ENCODE measurements at places on chromosomes 3 and 15.

DNA sequence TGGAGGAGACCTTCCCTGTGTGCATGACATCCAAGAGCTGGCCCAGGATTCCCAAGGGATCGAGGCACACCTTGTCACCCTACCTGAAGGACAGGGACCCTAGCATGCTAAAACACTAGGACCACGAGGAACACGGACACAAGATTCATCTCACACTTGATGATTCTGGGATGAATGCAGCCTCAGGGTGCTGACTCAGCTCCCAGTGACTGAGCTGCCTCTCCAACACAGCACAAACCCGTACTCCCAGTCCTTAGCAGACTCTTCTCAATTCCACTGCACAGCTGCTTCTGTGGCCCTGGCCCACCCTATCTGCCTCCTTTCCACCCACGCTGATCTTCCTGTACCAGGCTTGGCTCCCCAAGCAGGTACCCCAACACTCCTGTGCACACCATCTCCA lies 9.1 kb upstream of the OXTR start:
- peak; percentile 81 for DNase-seq

DNA sequence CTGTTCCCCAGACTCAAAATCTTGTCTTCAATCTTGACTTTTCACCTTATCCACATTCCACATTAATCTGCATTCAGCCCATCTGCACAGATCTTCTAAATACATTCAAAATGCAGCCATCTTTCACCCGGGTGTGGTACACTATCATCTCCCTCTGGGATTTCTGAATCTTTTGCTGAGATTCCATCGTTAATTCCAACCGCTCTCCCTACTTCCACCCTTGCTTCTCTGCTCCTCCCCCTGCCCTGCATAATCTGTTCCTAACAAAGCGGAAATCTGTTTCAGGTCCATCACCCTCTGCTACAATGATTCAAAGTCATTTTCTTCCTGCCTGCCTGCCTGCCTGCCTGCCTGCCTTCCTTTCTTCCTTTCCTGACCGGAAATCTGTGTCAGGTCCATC lies 7.9 kb upstream of the GOLGA8B start:
- no peak for DNase-seq

DNA sequence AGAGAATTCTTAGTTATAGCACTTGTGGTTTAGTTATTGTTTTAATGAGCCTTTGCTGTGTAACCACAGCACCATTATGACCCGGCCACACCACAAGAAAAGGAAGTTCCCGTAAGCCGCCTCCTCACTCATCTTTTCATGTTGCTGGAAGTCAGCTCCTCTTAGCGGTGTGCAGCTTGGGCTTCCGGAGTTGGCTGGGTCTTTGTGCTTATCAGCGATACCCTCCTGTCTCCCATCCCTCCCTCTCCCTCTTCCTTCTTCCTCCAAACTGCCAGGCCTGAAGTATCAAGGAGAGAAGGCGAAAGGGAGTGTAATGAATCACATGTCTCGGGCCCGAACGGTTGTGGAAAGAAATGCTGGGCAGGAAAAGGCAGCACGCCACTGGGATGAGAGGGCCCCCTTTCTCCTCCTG lies 353.5 kb downstream of the MCTP2 start:
- peak; percentile 15 for DNase-seq

- no peak for DNase-seq
Measured at GRCh38 chr3:54856271-54856670, 71.6 kb downstream of the LRTM1 start.

DNA sequence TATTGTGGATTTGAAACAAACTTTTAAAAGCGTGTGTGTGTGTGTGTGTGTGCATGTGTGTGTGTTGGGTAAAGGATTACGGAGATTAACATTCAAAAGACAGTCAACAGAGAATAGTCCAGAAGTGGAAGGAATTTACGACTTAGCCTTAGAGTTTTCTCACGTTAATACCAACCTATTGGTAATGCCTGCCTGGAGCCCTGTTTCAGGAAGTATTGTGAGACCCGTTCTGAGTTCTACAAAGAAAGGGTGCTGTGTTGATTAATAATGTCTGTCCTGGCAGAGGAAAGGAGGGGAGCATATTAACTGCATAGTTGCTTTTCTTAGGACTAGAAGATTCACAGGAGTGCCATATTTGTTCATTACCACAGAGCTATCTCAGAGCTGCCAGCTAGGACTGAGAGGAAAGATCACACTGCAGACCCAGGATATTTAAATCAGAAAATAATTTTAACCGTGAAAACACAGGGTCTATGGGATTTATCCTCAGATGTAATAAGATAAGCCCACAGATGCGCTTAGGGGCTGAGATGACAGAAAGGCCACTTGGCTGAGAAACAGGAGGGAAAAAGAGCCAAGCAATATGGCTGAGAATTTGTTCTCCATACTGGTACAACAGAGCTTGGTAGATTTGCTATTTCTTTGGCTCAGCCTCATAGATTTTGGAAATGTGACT lies 40.5 kb upstream of the FRMD4B start:
- DNase-seq, result no peak

DNA sequence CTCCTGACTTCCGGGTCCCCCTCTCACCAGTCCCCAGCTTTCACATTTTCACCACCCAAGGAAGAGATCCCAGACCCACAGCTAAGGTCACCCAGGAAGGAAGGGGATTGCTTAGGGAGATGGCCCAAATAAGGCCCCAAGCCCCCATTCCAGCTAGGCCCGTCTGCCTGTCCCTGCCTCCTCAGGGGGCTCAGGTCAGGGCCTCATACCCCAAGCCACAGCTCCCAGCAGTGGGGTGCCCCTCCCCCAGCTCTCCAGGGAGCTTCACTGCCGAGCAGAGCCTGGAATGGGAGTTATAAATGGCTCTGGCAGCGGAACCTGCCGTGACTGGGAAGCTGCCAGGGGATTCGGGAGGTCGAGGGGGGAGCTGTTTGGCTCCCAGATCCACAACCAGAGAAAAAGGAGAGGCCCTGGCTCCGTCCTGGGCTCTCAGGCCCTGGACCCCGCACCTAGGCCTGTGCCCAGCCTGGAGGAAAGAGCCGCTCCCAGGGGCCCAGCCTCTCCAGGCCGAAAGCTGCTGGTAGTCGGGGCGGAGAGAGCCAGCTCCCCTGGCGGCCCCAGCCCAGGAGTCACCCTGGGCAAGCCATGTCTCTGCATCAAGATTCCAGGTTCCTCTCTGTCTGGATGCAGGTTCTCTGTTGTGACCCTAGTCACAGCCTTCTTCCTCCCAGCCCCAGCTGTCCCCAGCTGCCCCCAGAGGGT lies 550 bp downstream of the CCDC9B start:
- DNase-seq, result peak; percentile 41

- no peak for DNase-seq
Measured at GRCh38 chr3:42871592-42872196, 4.0 kb downstream of the CYP8B1 start.

- no peak for DNase-seq
Measured at GRCh38 chr3:184738506-184738890, 26.6 kb upstream of the MAGEF1 start.

DNA sequence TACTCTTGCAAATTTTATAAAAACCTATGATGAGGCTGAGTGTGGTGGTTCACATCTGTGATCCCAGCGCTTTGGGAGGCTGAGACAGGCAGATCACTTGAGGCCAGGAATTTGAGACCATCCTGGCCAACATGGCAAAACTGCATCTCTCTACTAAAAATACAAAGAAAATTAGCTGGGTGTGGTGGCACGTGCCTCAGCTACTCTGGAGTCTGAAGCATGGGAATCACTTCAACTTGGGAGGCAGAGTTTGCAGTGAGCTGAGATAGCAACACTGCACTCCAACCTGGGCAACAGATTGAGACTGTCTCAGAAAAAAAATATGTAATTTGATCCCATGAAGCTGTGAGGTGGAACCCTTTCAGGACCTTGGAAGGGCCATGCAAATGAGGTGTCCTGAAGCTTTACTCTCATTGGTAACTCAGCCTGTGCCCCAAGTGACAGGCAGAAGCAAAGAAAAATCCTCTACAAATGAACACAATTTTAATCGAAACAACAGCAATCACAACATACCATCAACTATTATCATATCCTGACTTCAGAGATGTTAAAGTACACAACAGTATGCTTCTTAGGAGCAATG lies 84.6 kb upstream of the CDV3 start:
- DNase-seq, result peak; percentile 56

DNA sequence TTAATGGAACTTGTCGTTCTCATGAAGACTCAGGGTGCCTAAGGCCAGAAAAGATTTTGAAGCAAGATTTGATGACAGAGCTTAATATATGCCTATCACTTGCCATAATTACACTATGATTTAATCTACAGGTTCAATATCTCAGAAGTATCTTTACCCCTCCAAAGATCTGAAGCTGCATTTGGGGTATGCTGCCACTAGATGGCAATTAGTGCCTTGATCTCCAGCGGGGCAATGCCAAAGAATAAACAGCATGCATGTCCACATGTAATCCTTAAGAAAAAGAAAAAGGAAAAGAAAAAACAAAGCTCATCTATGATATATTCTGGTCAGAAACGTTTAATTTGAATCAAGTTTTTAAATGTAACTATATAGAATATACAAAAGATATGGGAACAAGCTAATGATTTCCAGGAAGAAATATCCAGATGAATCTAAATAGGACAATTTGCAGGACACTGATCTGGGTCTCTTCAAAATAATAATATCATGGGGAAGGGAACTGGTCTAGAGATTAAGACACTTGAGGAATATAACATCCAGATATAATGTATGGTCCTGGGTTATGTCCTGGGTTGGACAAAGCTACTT lies 55.0 kb upstream of the SOX14 start:
- DNase-seq, result peak; percentile 39

DNA sequence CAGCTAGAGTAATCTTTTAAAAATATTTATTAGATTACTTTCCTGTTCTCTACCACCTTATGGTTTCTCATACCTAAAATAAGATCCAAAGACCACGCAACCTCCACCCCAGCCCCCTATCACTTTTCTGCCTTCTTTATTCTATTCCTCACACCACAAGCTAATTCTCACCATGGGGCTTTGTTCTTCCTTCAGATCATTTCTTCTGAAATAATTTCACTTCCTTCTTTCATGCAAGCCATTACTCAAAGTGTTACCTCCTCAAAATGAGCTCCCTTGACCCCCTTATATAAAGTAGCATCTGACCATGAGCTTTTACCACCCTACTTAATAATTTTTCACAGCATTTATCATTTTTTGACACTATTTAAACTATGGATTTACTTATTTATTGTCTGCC lies 233.2 kb upstream of the TMCO5A start:
- no peak for DNase-seq

DNA sequence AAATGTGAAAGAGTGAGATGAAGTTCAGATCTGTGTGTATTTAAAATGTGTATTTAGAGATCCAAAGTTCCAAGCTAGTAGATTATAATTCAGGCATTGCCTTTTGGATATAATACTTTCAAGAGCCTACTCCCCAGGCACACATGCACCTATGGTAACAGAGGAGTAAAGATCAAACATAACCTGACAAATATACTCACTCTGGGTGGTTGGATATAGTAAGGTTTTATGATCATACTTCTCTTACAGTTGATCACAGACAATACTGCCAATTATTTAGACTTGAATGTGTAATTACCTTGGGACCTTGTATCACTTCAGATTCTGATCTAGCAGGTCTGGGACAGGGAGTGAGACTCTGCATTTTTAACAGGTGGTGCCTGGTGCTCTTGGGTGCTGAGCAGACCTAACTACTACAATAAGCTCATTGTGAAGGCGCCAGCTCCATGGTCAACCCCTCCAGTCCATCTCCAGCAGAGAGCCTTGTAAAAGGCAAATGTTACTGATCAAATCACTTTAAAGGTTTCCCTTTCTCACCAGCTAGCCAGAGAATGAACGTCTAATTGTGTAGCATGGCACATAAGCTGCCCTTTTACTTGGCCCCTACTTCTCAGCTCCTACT lies 55.5 kb downstream of the NBEAL2 start:
- DNase-seq, result no peak

DNA sequence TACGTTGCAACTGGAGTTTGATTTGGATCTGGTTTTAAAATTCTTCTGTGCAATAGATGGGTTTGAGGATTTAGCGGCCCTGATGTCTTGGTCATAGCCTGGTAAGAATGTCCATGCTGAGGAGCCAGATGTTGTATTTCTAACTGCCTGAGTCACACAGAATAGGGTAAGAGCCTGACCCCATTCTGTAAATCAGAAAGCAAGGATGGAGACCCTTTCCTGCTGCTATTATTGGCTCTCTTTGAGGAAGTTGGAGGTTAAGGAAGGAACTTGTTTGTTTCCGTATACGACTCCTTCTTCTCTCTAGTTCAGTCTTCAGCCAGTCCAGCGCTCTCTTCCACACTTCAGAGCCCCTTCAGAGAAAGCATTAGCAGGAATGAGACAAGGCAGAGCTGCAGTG lies 65.1 kb downstream of the HCN4 start:
- no peak for DNase-seq

DNA sequence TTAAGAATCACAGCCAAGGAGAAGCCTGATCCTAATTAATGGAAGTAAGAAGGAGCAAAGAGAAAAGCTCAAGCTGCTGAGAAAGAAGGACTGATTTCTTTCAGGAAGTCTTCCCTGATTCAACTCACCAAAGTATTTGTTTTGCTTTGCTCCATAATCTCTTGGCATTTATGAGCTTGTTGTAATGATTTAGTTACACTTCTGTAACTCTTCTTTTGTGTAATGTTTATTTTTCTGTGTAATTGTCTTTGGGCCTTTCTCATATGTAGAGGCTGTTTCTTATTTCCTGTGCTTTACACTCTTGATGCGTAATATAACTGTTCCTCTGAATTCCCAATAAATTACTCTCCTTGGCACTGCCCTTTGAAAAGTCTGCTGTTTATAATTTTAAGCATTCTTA lies 80.0 kb downstream of the COL6A5 start:
- DNase-seq, result no peak

- DNase-seq, result no peak
Measured at GRCh38 chr3:13272831-13273603, 147.1 kb downstream of the NUP210 start.

GRCh38 chr15:93882141-93882540 lies 349.2 kb upstream of the MCTP2 start:
- DNase-seq, result no peak

DNA sequence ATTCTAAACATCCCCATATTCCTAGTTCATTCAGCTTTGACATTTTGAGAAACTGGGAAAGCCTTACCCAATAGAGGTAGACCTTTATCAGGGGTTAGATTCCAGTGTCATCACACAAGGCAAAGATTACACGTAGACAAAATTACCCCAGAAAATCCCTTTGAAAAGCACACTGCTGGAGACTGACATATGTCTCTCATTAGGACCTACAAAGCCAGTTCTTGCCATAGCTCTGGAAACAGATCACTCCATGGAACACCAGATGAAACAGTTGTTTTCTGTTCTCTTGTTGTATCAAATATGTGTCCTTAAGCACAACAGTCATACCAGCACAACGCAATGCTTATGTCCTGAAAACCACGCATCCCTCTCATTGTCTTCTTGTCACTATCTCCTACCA lies 44.7 kb downstream of the RARB start:
- DNase-seq, result no peak

GRCh38 chr15:39404767-39405181 lies 176.1 kb upstream of the THBS1 start:
- peak; percentile 98 for DNase-seq

Data from epithelial cell of esophagus (primary cell).